ENCODE measurements at places on chromosomes 11 and 22.

- DNase-seq, result no peak
These were observed 4.4 kb downstream of the TMEM121B start for GRCh38 chr22:17116572-17117330.

GRCh38 chr11:77100166-77101042 is 2.2 kb upstream of the OMP start:
- DNase-seq, result no peak

GRCh38 chr11:123601136-123601535 is 53.3 kb downstream of the SCN3B start:
- no peak for DNase-seq

- no peak for DNase-seq
These were observed 355.2 kb downstream of the DYNC2H1 start for GRCh38 chr11:103464420-103464819.

DNA sequence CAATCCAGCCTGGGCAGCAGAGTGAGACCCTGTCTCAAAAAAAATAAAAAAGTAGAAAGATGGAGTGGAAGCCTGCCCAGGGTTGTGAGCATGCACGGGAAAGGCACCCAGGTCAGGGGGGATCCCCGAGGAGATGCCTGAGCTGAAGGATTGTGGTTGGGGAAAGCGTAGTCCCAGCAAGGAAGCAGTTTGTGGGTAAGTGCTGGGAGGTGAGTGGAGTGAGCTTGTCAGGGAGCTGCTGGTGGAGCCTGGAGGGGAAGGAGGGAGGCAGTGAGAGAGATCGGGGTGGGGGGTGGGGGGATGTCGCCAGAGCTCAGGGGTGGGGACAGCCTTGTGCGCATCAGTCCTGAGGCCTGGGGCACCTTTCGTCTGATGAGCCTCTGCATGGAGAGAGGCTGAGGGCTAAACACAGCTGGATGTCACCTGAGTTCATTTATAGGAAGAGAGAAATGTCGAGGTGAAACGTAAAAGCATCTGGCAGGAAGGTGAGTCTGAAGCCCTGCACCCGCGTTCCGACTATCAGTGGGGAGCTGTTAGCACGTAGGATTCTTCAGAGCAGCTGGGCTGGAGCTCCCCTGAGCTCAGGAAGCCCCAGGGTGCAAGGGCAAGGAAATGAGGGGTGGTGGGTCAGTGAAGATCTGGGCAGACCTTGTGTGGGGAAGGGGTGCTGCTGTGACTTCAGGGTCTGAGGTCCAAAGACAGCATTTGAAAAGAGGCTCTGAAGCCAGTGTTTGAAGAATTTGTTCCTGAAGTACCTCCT is 10.2 kb downstream of the TMEM121B start:
- DNase-seq, result no peak

- DNase-seq, result peak; percentile 85
These were observed 10.0 kb upstream of the MTMR3 start for GRCh38 chr22:29872989-29873388.

DNA sequence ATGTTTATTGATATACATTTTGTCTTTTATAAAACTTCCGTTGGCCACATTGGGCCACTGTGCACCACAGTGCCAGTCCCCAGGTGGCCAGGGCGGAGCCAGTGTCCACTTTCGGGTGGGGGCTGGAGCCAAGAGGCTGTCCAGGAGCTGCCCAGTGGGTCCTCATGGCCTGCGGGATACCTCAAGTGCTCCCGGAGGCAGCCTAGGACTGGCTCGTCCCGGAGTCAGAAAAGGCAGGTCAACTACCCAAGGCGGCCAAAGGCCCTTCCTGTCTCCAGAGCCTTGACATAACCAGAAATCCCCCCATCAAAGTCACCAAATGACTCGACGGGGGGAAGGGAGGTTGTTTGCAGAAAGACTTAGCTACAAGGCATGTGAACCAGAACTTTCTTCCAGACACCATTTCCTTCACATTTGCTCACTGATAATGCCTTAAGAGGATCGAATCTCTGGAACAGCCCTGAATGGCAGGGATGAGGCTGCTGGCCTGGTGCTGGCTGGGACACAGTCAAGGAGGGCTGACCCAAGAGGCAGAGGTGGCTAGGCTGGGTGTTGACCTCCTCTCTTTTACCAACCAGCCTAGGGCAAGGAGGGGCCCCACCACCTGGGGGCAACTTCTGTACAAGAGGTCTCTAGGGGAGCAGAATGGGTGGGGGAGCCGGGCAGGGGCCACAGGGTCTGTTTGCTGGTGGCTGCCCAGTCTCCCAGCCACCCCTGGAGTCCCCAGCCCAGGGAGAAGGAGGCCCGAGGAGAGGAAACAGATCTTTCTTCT is 8.4 kb downstream of the MRGPRF start:
- DNase-seq, result no peak
